ENCODE measurements at places on chromosomes 13 and 19.

GRCh38 chr19:17996826-17997316 lies 11.1 kb upstream of the ARRDC2 start:
- peak; percentile 86 for DNase-seq

- DNase-seq = no peak
Observed at GRCh38 chr19:2484178-2484937, 8.4 kb downstream of the GADD45B start.

GRCh38 chr19:29967623-29968022 lies 25.6 kb downstream of the URI1 start:
- no peak for DNase-seq

GRCh38 chr13:77359171-77359570 lies 32.3 kb upstream of the MYCBP2 start:
- no peak for DNase-seq

DNA sequence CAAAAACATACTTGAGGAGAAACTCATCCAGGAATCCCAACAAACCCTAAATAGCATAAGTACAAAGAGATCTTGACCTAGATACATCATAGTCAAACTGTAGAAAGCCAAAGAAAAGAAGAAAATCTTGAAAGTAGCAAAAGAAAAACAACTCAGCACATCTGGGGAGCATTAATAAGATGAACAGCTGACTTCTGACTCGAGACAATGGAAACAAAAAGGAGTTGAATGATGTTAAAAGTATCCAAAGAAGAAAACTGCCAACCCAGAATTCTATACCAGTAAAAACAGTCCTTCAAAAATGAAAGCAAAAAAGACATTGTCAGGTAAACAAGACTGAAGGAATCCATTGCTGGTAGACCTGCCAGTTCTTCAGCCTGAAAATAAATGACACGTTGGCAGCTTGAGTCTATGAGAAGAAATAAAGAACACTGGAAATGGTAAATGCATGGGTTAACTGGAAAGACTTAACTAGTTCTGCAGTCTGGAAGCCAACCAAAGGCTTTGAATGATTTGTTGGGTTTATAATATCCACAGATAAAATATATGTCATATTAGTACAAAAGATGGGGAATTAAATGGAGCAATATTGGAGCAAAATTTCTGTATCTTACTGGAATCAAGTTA lies 46.8 kb downstream of the TSSK6 start:
- DNase-seq = no peak

GRCh38 chr19:17448131-17448967 lies at the start of gene TMEM221:
Gene TMEM221 (minus strand): TSS chr19:17448668. CDS start chr19:17448462, 206 bp downstream.
- DNase-seq = no peak

DNA sequence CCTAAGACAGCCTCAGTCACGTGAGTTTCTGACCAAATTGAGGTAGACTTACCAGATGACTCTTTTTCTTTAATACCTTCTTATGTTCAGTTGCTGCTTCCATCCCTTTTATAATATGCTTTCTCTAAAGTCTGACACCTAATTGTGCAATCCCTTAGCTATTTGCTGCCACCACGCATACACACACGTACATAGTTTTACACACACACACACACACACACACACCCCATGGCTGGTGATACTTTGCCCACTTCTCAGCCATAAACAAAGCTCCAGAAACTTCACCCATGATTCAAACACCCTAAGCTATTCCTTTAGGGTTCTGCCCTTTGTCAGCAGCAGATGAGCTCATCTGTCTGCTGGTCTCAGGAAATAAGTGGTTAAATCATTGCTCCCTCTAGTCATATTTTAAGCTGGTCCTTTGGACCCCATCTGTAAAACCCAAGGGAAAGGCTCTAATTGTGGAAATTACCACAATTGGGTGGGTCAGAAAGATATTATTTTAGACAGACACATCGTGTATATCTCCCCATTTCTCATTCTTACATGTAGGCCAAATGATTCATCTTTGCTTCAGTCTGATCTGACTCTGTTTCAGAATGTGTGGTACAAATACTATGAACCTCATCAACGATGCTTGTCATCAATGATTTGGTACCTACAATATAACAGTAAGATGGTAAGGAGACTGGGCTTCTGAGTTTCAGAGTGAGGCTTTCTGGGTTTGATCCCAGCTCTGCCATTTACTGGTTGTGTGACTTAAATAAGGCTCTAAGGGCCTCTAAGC lies 69.2 kb downstream of the NALCN start:
- no peak for DNase-seq

DNA sequence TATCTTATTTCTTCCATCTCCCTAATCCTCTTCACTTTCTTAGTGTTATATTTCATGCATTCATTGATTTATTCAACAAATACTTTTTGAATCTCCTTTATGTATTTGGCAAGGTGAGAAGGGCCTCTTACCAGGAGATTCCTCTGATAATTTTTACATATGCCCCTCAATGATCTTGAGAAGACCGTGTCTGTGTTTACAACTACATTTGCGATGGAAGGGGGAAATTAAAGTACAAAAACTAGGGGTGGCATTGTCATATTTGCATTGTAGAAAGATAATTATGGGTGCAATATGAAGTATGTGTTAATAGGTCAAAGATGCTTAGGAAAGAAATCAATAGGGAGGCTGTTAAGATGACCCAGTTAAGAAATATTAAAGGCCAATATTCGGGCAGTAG lies 1108.4 kb upstream of the MIR17HG start:
- no peak for DNase-seq

GRCh38 chr19:35755550-35756376 lies 1.1 kb downstream of the HSPB6 start:
- no peak for DNase-seq

DNA sequence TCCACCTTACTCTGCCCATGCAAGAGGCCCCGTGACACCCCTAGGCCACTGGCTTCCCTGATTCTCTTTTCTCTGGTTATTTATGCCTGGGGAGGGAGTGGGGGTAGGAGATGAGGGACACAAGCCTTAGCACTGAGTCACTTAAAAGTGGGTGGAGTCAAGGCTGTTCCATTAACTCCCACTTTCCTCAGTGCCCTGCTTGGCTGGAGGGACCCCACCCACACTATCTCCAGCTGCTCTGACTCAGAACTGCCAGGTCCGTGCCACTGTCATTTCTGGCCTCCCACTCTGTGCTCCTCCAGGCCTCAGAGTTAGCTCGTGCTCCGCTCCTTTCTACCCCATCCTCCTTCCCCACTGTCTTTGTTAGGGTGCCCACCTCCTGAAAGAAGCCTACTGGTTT lies 113.4 kb upstream of the UQCRFS1 start:
- no peak for DNase-seq

DNA sequence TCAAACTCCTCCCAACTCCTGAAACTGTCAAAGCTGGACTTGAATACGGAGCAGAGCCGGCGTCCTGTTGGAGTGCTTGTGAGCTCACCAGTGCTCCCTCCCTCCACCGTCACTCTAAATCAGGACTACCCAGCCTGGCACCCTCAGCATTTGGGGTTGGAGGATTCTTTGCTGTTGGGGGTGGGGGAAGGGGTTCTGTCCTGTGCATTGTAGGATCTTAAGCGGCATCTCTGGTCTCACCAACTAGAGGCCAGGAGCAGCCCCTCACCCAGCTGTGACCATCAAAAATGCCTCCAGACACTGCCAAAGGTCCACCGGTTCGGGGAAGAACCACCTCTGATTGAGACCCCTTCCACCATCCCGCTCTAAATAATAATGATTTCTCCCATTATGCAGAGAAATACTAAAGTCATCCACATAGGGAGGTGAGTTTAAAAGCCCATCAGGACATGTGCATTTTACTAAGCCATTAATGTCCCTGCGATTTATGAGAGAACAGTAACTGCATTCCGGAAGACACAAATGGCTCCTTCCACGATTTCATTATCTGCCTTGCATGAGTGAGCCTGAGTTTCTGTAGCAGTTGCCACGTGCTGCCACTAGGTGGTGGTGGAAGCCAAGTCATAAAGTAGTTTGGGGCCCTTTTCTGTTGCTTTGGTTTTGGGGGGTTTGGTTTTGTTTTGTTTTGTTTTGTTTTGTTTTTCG lies 16.1 kb upstream of the USP29 start:
- DNase-seq = peak; percentile 28

- DNase-seq = no peak
Observed at GRCh38 chr19:13526552-13526951, 20.3 kb upstream of the CACNA1A start.

DNA sequence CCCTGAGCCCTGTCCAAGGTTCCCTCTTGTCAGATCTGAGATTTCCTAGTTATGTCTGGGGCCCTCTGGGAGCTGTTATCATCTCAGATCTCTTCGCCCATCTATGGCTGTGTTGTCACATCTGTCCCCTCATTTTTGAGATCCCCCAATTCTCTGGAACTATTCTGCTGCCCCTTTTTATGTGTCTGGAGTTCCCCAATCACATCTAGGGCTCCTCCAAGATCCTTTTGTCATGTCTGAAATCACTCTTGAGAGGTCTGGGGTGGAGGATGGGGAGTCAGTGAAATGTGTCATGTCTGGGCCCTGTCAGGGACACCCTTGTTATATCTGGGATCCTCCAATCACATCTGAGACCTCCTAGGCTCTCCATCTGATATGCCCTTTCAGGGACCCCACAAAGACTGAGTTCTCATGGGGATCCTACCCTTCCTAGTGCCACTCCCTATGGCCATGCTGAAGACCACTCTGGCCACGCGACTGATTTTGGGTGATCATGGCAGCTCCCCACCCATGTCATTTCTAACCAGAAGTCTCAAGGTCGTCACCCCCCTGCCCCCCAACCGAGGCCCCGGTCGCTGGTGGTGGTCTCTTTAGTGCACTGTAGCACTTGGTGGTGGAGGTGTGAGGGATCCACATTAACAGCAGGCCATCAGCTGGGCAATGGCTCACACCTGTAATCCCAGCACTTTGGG lies 3.8 kb upstream of the MYBPC2 start:
- DNase-seq = no peak

- DNase-seq = no peak
Observed at GRCh38 chr19:41528106-41528505, 47.9 kb upstream of the CEACAM21 start.

GRCh38 chr13:76385586-76385985 lies 500.6 kb downstream of the KCTD12 start:
- no peak for DNase-seq

DNA sequence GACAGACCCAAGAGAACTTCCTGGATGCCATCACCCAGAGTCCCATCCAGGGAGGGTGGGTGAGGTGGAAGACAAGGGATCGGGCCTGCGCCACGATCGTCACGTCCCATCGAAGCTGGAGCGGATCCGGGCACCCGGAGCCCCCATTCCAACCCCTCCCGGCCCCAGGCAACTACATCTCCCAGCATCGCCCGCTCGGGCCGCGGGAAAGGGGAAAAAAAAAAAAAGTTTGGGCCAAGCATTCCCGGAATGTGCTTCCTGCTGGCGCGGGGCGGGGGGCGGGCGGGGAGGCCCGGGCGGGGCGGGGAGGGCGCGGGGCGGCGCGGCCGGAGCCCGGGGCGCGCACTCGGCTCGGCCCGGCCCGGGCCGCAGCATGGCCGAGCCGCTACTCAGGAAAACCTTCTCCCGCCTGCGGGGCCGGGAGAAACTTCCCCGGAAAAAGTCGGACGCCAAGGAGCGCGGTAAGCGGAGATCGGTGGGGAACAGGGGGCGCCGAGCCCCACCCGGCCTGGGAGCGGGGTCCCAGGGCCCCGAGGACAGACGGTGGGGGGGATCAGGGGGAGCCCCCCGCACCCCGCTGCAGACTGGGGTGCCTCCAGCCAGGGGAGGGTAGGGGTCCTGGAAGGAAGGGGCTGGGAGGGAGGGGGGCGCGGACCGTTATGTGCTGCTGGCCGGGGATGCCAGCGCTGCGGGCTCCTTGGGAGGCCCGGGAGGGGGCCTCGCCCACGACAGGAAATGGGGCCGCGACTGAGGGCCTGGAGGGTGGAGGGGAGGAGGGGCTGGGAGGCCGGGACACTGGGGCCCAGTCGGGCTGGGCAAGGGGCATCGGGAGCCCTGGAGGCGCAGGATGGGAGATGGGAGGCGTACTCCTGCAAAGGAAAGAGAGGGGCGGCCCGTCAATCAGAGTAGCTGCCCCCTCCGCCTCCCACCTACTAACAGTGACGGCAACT lies at the start of gene SYDE1:
SYDE1 (plus strand) TSS at position 341 of the 950 bp plus-strand sequence; CDS start at position 374, 33 bp downstream.
- no peak for DNase-seq

DNA sequence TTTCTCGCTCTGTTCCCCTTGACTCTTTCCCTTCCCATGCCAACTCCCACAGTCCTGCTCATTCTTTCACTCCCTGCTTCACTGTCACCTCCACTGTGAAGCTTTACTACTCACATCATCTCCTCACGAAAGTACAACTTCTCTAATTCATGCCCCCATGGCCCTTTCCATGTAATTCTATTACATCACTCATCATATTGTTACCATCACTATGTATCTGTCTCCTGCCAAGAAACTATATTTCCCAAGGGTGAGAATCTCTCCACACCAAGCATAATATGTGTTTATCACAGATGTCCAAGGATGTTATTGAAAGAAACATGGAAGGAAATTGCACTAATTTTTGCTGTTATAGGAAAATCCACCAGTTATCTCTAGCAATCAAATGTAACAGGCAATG lies 37.2 kb upstream of the LRCH1 start:
- DNase-seq = no peak

GRCh38 chr13:90706631-90707030 lies 640.9 kb upstream of the MIR17HG start:
- no peak for DNase-seq

DNA sequence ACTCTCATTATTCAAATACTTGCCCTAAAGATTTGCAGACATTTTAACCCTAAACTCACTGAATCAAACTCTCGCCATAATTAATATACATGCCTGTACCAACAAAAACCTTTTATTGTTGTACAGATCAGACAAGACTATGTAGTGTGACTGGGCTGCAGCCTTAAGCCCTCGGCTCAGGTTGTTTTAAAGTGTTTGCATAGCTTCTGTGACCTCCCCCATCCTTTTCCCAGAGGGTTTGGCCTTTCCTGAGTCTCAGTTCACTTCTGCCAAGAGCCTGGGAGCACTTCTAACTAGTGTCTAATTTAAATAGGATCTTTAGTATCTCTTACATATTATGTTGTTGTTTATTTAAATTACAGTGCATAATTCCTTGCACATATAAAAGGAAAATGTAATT lies 158.2 kb downstream of the HS6ST3 start:
- DNase-seq = no peak

GRCh38 chr19:49624967-49625910 lies 14.7 kb downstream of the RRAS start:
- no peak for DNase-seq

- DNase-seq = no peak
Observed at GRCh38 chr19:32203161-32203560, 142.2 kb upstream of the ZNF507 start.

GRCh38 chr19:52823676-52824075 lies 2.2 kb upstream of the ZNF28 start:
- DNase-seq = no peak

DNA sequence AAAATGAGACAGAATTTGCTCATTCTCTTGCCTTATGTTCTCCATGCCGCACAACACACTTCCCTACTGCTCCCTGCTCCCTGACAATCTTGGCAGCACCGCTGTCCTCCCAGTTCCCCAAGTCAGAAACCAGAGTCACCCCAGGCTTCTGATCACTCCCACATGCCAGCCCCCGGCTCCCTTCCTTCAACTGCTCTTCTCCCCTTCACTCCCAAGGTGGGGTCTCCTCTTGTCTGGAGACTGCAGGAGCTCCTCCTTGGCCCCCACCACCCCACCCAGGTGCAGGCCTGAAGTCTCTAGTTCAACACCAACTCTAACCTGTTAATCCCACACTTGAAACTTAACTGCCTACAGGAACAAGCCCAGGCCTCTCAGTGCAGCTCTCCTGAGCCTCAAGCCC lies 16.8 kb upstream of the AKAP8 start:
- DNase-seq = no peak

GRCh38 chr13:68048802-68049359 lies 818.7 kb upstream of the PCDH9 start:
- DNase-seq = no peak
